Activated naive CD4-positive, alpha-beta T cell treated with anti-CD3 and anti-CD28 coated beads, Interleukin-2, amount 10 ng/mL, durations not matched to agents 7 days and 5 days (primary cell): ENCODE measurements at places on chromosomes 2 and 18.

DNA sequence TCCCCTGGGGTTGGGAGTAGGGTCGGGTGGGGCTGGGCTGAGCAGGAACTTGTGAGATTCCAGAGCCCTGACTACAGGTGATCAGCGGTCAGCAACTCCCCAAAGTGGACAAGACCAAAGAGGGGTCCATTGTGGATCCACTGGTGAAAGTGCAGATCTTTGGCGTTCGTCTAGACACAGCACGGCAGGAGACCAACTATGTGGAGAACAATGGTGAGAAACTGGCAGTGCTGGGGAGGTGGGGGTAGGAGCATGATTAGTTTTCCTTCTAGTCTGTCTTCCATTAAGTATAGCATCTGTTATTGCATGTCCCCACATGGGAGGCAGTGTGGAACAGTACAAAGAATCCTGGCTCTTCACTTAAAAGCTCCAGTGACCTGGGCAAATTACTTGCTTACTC, 23.7 kb downstream of the ZNF142 start:
- no peak for DNase-seq

- DNase-seq: peak; percentile 41
Measured at GRCh38 chr2:8803658-8804379, 33.6 kb downstream of the KIDINS220 start.

DNA sequence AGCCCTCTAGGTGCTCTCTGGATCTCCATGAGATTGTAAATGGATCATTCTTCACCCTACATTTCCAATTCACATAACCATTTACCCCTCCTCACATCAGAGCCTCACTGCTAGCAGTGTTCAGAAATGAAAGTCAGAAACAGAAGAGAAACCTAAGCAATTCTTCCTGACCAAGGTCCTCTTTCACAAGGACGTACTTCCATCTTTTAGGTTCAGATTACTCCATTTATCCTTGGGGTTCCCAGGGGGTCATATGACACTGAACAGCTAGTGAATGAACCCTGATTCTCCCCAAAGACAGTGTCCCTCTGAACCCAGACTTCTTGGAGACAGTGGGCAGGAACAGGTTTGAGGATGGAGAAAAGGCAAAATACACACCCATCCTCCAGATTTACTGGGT, 12.9 kb upstream of the MARCO start:
- DNase-seq: no peak

DNA sequence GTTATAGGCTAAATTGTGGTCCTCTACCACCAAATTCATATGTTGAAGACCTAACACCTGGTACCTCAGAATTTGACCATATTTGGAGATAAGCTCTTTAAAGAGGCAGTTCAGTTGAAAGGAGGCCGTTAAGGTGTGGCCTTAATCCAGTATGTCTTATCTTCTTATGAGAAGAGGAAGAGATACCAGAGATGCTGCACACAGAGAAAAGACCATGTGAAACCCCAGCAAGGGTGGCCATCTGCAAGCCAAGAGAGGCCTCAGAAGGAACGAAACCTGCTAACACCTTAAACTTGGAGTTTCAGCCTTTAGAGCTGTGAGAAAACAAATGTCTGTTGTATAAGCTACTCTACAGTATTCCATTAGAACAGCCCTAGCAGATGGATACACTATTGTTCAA, 528.1 kb upstream of the DCC start:
- DNase-seq: no peak

DNA sequence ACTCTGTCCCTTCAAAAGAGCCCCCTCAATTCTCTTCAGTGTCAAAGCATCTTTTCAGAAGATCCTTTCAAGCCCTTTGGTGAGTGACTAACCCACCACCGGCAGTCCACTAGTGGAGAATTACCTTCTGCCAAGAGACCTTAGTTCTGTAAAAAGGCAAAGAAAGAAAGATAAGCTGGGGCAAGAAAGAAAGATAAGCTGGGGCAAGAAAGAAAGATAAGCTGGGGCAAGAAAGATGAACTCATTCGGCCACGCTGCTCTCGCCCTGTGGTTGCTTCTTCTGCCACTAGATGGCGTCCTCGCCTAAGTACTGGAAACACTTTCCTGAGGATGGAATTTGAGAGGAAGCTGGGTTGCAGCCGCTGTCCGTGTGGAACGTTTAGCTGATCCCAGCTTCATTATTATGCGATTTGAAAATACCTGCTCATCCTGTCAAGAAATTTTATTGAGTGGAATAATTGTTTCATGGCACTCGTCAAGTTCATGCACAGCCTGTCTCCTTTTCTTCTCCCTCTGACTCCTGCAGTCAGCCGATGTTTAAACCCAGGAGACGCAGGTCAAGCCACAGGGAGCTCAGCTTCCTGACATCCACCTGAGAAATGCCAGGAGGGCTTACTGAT, 17.3 kb upstream of the ANXA4 start:
- DNase-seq: peak; percentile 90
